ENCODE measurements at places on chromosomes 5 and 9. TPM values are rescaled to one million over a fixed set of nuclear protein-coding genes. Genes with fewer than 3 reads are reported as not detected.

- no peak for DNase-seq
- no peak overlapping the region for H3K27ac ChIP-seq
- H3K27me3 ChIP-seq = no peaks in the 10 kb centered on the region
- no peaks in the 10 kb centered on the region for H3K4me1 ChIP-seq
Observed at GRCh38 chr5:82045554-82046275, 73.9 kb downstream of the ATG10 start.

DNA sequence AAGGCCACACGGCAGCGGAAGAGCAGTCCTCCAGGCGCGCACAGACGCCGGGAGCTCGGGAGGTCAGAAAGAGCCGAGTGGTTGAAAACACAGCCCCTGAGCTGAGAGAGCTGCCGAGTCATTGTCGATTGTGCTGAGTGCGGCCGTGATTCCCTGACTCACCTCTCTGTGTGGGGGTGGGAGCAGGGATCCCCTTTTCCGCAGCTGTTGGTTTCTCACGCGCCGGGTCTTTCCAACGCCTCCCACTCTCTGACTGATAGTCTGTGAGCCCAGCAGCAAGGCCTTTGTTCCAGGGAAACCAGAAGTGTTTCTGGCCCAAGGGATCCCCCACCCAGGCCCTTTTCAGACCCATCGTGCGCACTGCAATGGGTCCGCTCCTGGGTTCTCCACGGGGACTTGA, 97.3 kb downstream of the MRPL36 start:
- H3K4me3 ChIP-seq = no peak overlapping the region
- H3K4me1 ChIP-seq = peaks cover 9% of the 10 kb centered on the region
- H3K36me3 ChIP-seq = no peaks in the 10 kb centered on the region
- peak; percentile 48 for DNase-seq
- no peak overlapping the region for H3K27ac ChIP-seq
- H3K27me3 ChIP-seq = no peaks in the 10 kb centered on the region

DNA sequence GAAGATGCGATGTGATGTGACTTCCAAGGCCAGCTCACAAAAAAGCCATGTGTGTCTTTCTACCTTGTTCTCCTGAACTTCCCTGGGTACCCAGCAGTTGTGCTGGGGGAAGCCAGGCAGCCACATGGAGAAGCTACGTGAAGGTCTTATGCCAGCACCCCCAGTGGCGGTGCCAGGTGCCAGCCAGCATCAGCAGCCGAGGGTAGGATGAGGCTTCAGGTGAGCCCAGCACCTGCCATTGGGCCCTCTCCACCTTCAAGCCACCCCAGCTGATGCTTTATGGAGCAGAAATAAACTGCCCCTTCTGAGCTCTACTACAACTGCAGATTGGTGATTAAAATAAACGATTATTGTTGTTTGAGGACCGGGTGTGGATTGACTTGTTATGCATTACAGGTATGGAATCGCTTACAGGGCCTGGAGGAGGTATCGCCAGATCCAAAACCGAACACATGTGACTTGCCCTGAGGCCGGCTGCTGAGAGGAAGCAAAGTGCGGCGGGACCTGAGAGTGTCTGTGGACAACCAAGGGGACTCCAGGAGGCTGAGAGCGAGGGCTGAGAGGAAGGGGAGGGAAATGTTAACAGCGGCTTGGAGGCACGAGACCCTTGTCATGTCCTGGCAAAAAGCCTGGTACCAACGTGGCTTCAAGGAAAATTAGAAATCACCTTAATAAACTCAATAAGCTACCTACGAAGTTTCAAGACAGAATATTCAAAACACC, 36.0 kb upstream of the OLFM1 start:
- no peak overlapping the region for H3K4me3 ChIP-seq
- DNase-seq = no peak
- no peak overlapping the region for H3K27ac ChIP-seq
- no peaks in the 10 kb centered on the region for H3K4me1 ChIP-seq

The SLC36A2 gene
- total RNA-seq = not detected

DNA sequence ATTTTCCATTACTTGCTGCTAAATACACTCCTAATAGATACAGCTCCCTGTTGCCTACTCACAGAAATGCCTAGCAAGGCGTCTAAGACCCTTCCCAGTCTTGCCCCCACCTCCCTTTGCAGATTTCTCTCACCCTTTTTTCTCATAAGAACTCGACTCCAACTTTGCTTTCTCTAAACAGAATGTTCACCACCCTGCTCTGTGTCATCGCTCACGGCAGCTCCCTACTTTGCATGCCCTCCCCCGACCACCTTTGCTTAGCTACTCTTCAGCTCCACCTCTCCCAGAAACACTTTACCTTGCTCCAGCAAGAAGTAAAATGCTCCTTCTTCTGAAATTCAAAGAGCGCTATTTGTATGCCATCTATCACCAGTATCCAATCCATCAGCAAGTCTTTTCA, 15.2 kb upstream of the PPP1R2B start:
- H3K27me3 ChIP-seq = no peaks in the 10 kb centered on the region
- H3K4me3 ChIP-seq = no peak overlapping the region
- H3K27ac ChIP-seq = no peak overlapping the region

The SLC34A3 gene
- not detected for total RNA-seq

The WNT8A gene
- 0.27 TPM for total RNA-seq

The SLC24A2 gene
- total RNA-seq = 6.4 TPM

The SLC23A1 gene
- not detected for total RNA-seq

The TTC16 gene
- total RNA-seq = not detected

- no peaks in the 10 kb centered on the region for H3K36me3 ChIP-seq
- H3K4me3 ChIP-seq = no peak overlapping the region
- no peaks in the 10 kb centered on the region for H3K27me3 ChIP-seq
- H3K4me1 ChIP-seq = no peaks in the 10 kb centered on the region
- H3K27ac ChIP-seq = no peak overlapping the region
- DNase-seq = no peak
Observed at GRCh38 chr5:156589104-156589945, 260.8 kb upstream of the PPP1R2B start.

The FOXD4 gene
- total RNA-seq = not detected

The PCDHAC1 gene
- 4.5 TPM for total RNA-seq

DNA sequence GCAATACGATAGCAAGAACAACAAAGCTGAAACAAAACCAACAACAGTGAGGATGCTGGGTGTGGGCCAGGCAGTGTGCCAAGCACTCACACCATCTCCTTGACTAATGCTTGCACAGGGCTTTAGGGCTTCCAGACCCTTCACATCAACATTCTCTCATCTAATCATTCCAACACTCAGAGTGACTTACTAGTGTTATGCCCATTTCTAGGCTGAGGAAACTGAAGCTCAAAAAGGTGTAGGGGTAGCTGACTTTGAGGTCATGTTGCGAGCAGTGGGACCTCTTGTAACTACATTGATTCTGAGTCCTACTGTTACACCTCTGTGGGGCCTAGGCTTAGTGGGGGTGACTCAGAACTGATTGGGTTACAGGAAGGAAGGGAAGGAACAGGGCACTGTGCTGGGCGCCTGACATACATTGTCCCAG, 9.7 kb downstream of the ANGPTL2 start:
- peak overlapping the region; percentile 40 for H3K27ac ChIP-seq
- no peak overlapping the region for H3K4me3 ChIP-seq
- DNase-seq = no peak
- no peaks in the 10 kb centered on the region for H3K36me3 ChIP-seq

DNA sequence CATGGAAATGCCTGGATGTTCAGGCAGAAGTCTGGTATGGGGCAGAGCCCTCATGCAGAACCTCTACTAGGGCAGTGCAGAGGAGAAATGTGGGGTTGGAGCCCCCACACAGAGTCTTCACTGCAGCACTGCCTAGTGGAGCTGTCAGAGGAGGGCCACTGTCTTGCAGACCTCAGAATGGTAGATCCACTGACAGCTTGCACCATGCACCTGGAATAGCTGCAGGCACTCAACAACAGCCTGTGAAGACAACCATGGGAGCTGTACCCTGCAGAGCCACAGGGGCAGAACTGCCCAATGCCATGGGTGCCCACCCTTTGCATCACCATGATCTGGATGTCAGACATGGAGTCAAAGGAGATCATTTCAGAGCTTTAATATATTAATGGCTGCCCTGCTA, 36.9 kb downstream of the TRIP13 start:
- H3K27ac ChIP-seq = no peak overlapping the region
- H3K36me3 ChIP-seq = no peaks in the 10 kb centered on the region

The PRSS3 gene
- total RNA-seq = not detected

GRCh38 chr5:143153332-143154119, 250.0 kb downstream of the NR3C1 start:
- no peak overlapping the region for H3K27ac ChIP-seq
- H3K27me3 ChIP-seq = no peaks in the 10 kb centered on the region
- no peaks in the 10 kb centered on the region for H3K36me3 ChIP-seq
- DNase-seq = no peak

DNA sequence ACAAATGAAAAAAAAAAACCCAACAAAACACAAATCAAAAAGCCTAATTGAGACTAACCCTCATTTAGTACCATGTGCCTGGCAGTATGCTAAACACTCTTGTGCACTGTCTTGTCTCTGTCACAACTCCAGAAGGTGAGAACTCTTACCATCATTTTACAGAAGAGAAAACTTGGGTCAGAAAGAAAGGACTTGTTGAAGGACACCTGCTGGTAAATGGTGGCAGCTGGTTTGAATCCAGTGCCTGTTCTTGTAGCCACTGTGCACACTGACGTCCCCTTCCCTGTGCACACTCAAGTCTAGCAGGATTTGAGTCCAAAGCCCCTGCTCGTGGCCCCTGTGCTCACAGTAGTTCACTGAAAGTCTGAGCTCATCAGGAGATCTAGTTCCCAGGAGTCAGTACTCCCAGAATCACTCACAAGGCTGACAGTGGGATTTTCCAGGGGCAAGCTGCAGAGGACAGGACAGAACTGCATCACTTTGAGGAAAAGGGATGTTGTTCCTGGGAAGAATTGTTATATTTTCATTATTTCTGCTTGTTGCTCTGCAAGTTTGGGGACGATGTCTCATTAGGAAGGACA, 43.0 kb upstream of the HSD17B4 start:
- H3K4me3 ChIP-seq = no peak overlapping the region
- H3K36me3 ChIP-seq = no peaks in the 10 kb centered on the region
- peak; percentile 16 for DNase-seq
- no peaks in the 10 kb centered on the region for H3K27me3 ChIP-seq

The IFNA2 gene
- not detected for total RNA-seq

DNA sequence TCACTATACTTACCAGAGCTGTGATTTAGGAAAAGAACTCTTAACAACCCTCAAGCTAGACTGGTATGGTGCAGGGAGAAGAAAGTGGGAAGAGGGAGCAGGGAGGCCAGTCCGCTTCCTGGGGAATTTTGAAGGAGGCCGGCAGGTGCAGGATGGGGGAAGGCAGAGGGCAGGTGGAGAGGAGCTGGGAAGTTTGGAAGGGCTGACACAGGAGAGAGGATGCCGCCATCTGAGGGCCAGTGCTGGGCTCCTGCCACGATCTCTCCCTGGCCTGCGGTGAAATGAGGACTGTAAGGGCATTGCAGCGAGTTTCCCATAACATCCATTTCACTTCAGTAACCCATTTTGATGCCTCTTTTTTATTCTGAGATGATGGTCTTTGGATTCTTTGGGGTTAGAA, 8.9 kb downstream of the DAB2IP start:
- DNase-seq = no peak
- no peaks in the 10 kb centered on the region for H3K4me1 ChIP-seq
- no peaks in the 10 kb centered on the region for H3K27me3 ChIP-seq
- H3K36me3 ChIP-seq = no peaks in the 10 kb centered on the region
- no peak overlapping the region for H3K27ac ChIP-seq

DNA sequence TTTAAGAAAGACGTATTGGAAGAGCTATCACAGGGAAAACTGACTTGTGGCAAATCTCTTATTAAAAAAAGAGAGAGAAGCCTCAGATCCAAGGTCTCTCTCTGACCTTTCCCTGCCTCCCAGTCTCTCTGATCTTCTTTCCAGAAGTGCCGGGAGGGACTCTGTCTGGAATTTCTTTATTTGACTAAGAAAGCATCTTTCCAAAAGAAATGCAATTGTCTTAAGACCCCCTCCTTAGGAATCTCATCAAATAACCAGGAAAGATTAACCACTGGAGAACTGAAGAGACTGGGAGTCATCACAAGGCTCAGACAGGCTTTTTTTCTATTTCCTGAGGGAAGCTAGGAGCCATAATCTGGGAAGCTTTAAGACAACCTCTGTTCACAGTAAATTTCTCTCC, 4.6 kb downstream of the C1QTNF3 start:
- H3K36me3 ChIP-seq = no peaks in the 10 kb centered on the region
- H3K27me3 ChIP-seq = no peaks in the 10 kb centered on the region
- H3K4me3 ChIP-seq = no peak overlapping the region
- DNase-seq = no peak

Data from H1 (cell line).